Naive thymus-derived CD8-positive, alpha-beta T cell (primary cell): ENCODE measurements at places on chromosomes 6 and 20. TPM values are rescaled to one million over a fixed set of nuclear protein-coding genes. Genes with fewer than 3 reads are reported as not detected.

OSTM1 gene
- polyA plus RNA-seq, result 34.1 TPM

UST gene
- polyA plus RNA-seq, result 1.4 TPM

CRIP3 gene
- polyA plus RNA-seq, result not detected

GRCh38 chr20:40682104-40682981 is 6.7 kb downstream of the MAFB start:
- no peak for DNase-seq

DNA sequence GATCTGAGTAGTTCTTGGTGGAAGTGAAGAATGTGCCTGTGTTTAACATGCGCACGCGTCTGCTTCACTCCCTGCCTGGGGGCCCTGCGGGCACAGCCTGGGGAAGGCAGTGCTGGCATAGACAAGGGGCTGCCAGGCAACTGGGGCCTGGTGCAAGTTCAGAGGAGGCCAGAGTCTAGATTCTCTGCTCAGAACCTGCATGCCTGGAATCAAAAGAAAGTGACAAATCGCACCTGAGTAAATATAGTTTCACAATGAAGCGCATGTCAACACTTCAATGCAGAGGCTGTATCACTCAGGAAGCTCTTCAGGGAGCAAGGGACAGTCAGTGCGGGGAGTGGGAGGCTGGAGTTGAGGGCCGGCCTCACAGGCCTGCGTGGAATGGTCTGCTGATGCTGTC is 24.2 kb upstream of the PPP1R14C start:
- DNase-seq, result no peak

GRCh38 chr6:163711615-163712565 is 297.4 kb downstream of the QKI start:
- no peak for DNase-seq

DNA sequence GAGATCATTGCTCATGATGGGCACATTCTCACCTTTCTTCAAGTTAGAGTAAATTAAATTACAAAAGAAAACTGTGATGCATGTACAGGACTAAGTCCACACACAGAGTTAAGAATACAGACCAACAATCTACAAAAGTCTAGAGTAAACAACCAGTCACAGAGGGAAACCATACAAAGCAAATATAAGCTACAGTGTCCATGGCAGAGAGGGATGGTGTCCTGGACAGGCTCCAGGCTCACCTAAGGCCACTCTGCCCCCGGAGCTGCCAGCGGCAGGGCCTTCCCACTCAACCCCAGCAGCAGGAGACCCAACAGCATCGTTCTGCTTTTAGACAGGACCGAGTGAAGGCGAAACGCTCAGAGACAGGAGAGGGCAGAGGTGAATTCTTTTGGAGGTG is 16.0 kb downstream of the PDE10A start:
- no peak for DNase-seq

GRCh38 chr6:44111434-44112417 is 15.5 kb downstream of the MRPL14 start:
- DNase-seq, result no peak

- no peak for DNase-seq
Observed at GRCh38 chr20:60641879-60642447, 610.1 kb upstream of the CDH4 start.

UNC93A gene
- not detected for polyA plus RNA-seq

DNA sequence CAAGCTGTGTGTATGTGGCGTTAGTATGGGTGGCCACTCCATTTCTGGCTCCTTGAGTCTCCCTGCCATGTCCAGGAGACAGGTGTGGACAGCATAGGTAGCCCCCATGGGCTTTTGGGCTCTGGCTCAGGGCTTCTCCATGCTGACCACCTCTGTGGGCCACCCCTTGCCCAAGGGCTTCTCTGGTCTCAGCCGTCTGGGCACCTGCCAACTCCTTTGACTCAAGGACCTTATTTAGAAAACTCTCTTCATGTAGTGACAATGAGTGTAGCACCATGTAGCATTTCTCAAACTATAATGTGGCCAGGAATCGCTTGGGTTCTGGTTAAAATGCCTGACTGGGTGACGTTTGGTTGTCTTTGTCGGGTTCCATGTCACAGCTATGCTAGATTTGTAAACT is 5.1 kb upstream of the GTSF1L start:
- DNase-seq, result no peak

DNA sequence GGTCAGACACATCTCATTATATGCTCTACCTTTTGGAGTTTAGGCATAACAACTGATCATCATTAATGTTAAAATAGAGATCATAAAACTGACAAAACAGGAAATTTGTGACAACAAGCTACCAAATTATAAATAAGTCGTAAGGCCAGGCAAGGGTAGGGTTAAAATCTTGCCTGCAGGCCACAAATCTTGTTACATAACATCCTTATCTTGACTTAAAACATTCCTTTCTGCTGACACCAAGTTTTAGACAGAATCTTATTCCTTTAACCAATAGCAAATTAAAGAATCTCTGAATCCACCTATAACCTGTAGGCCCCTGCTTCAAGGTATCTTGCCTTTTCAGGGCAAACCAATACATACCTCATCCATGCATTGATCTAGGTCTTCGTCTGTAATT is 32.5 kb upstream of the NKAIN2 start:
- no peak for DNase-seq

DNA sequence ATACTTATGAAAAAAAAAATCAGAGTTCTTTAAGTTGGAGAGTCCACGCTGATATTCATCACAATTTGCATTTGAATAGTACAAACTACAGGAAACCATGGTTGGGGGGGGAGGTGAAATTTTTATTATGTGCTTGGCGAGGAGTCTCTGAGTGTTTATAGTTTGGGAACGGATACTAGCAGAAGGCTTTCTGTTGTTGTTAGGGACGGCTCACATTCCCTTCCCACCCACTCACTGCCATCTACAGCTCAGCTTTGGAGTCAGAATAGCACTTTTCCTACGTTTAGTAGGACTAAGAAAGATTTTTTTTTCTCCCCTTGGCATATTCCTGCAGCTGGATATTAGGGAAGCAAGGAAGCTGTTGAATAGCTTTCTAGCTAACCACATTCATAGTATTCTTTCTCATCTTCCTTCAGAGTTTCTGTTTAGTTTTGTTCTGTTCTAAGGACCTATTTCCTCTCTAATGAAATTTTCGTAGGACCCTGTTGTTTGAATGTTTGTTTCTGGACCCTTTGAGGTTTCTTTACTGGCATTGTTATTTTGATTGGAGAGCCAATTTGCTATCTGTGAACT is 235.1 kb upstream of the ZNF217 start:
- DNase-seq, result no peak

DNA sequence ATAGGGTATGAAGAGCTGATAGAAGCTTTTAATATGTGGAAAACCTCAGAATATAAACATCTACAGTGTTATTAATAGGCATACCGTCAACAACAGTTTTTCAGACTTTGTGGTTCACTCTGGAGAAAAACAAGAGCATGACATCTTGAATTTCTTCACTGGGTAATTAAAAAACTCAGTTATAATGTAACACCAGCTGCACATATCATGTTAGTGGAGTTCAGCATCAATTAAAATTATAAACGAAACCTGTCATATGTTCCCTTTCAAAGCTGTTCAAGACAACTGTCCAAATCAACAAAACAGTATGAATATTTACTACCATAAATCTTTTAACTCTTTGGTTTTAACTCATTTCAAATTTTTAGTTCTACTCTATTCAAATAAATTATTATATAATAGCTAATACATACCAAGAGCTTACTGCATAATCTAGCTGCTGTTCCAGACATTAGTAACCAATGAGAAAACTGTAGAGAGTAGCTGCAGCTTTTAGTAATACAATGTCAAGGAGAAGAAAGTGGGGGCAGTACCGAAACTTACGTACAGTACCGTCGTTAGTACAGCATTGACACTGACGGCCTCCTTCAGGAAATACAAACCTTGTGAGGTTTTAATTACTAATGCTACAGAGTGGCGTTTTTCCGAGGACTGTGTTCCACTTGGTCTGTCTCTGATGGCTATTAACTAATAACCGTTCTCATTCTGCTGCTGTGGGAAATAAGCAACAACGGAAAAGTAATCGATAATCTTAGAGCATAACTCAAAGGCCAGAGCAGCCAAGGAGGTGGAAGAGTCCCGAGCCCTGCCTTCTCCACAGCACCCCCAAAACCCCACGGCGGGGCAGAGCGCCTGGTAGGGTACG is 532 bp upstream of the PM20D2 start:
- DNase-seq, result no peak

- DNase-seq, result no peak
Observed at GRCh38 chr20:50694379-50695134, 3.2 kb upstream of the RIPOR3 start.

DNA sequence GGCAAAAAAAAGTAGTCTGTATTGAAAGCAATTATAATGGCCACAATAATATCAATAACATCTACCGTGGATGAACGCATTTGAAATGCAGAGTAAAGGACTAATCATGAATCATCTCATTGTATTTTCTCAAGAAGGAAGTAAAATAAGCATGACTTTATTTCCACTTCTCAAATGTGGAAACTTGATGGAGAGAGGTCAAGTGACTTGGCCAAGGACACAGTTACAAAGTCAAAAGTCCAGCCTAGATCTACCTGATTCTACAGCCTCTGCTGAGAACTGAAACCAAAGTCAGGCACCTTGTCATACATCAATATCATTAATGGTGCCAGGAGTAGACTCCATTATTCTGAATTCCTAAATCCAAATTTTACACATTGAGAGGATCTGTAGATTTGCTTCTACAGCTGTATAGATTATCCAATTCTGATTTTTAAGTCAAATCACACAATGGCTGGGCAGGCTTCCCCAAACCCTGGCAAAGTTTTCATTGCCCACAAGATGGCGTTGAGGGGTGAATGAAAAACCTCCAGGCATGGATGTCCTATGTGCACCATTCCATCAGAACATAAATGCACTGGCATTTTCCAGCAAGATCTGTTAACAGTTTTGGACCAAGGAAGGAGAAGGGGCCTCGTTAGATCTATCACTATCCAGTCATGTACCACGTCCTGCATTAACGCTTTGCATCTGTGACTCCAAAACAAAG is 423.1 kb downstream of the MAFB start:
- DNase-seq, result no peak

COL9A1 gene
- polyA plus RNA-seq, result not detected

CYB5R4 gene
- polyA plus RNA-seq, result 23.4 TPM

DNA sequence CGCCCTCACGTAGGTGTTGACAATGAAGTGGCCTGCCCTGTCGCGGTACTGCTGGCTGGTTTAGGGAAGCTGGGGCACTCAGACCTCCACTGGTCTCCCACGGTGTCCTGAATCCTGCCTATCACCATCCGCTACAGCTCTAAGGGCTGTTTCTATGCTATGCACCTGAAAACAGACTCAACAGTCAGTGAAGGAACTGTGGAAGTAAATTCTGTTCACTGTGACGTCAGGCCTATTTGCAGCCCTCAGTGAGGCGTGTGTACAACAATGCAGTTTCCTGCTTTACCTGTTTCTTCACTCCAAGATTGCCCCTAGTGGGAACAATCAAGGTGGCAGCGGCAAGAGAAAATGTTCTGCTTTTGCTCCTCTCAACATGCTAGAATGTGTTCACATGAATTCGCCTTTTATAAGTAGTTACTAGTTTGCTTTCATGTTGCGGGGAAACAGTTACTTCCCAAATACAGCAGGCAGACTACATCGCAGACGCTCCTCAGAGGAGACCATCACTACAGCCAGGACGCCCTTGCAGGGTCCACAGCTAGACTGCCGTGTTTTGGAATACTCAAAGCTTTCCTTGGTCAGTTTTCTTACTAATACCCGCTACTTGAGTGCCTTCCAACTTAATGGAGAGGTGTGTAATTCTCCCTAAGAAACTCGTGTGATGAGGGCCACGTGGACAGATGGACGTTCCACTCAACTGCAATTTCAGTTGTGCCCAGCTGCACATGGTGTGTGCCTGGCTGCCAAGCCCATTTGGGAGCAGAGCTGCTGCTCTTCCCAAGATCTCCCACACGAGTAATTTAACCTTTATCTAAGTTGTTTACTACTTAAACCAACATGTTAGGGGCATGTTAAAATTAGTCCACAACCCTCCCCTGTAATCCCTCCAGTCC is 25.4 kb downstream of the DIDO1 start:
- DNase-seq, result peak; percentile 50

OR12D3 gene
- polyA plus RNA-seq, result not detected

C6orf132 gene
- not detected for polyA plus RNA-seq
